ENCODE measurements at places on chromosomes 2 and 18.
A peak's percentile ranks its signal among the peaks of the same experiment; 100 is the strongest.

- DNase-seq: no peak
Measured at GRCh38 chr2:15298770-15299169, 262.4 kb downstream of the NBAS start.

- peak; percentile 27 for DNase-seq
Measured at GRCh38 chr2:230713331-230714135, 891 bp downstream of the CAB39 start.

GRCh38 chr2:86174445-86174844 lies 20.8 kb downstream of the IMMT start:
- DNase-seq: no peak

DNA sequence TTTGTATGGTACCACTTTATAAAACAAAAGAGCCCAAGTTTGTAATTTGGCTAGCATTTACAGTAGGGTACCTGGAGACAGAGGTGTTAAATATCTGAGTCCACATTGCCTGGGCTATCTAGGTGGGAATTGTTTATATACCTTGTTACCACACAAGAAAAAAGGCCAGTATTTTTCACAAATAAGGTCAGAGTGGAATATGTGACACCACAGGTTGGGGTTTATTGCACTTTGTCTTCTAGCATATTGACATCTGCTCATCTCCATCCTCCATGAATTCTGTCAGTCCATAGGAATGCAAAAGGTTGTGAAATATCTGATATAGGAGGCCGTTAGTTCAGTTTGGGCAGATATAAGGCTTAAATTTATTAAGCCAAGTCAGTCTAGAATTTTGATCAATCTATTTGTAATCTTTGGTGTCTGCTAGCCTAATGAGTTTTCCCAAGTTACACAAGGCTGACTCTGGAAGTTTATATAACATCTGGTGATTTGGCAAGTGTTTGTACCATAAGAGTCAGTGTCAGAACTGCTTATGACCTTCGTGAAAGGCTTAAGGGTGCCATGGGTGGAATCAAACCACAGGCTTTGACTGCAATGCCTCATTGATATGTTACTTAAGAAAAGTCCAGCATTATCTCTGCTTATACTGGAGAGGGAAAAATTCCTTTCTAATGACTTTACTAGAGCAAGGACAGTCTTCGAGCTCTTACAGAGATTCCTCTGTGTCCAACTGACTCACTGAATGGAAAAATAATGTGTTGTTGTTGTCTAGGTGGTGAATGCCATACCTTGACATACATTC lies 11.3 kb upstream of the DPP4 start:
- DNase-seq: no peak

DNA sequence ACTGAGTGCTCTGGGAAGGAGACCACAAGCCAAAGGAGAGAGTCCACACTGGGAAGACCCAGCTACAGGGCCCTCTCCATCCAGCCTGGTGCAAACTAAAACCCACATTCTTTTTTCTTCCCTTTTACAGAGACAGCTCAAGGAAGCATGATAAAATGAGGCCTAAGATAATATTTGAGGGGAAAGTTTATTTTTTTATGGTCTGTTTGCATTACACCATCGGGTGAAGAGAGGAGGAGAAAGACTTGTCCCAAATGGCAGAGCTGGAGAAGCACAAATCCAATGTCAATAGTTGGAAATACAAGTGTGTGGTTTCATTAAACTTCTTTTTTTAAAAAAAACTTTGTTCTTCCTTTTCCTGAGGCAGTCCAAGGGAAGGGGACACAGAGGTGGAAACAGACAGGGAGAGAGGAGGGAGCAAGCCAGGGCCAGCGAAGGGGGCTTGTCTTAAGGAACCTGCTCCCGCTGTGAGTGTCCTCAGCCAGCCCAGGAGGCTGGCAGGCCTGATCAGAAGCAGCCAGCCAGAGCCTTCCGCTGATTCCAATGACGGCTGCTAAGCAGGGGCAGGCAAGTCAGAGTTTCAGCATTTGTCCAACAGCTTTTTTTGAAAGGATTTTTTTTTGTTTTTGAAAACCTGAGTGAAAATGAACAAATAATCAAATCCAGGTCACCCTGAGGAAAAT lies 203.8 kb upstream of the SIX2 start:
- no peak for DNase-seq

GRCh38 chr2:165888171-165888570 lies 65.4 kb downstream of the TTC21B start:
- no peak for DNase-seq

DNA sequence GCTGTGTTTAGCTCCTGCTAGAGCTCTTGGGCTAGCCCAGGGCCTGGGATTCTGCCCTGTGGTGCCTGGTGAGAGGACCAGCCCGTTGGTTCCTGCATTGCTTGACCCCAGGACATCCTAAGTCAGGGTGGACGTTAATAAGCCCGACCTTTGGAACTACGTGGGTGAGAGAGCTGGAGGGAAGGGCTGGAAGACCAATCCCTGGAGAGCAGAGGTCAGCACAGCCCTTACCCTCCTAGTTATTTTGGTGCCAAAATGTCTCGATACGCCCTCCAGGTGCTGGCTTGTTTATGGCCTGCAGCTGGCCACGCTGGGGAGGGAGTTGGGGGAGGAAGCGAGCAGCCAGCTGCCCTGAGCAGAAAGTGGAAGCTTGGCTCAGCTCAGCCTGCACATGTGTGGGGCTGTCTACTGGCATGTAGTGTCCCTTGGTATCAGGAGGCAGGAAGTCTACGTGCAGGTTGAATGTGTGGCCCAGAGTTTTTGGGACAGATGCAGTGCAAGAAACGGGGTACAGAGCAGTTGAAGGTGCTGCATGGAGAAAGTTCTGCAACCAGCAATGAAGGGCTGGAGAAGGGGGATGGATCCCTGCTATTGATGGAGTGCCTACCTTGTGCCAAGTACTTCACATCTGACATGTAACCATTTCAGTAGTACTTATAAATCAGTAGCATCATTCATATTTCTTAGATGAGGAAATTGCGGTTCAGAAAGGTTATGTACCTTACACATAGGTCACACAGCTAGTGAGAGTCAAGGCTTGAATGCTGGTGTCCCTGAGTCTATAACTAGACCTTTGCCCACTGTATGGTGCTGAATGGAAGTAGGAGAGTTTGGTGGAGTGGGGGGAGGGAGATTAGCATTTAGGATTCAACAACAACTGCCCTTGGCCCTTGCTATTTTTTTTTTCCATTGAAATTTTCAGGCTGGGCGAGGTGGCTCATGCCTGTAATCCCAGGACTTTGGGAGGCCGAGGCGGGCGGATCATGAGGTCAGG lies 5.0 kb upstream of the DGKD start:
- DNase-seq: no peak

- DNase-seq: no peak
Measured at GRCh38 chr18:39025531-39025930, 1459.9 kb upstream of the CELF4 start.

- DNase-seq: no peak
Measured at GRCh38 chr2:226660526-226660925, 139.1 kb downstream of the IRS1 start.

Data from T-helper 17 cell (primary cell).